CD4-positive, alpha-beta T cell (primary cell): ENCODE measurements at places on chromosomes 4 and X. TPM values are rescaled to one million over a fixed set of nuclear protein-coding genes. Genes with fewer than 3 reads are reported as not detected.
A peak's percentile ranks its signal among the peaks of the same experiment; 100 is the strongest.

ANKRD50 gene
- total RNA-seq = 0.36 TPM

ARHGEF38 gene
- total RNA-seq = not detected

FGF2 gene
- not detected for total RNA-seq

- H3K27me3 ChIP-seq = no peaks in the 10 kb centered on the region
- H3K27ac ChIP-seq = no peak overlapping the region
- no peak for DNase-seq
Measured at GRCh38 chrX:5549512-5549911, 679.2 kb downstream of the NLGN4X start.

- no peaks in the 10 kb centered on the region for H3K4me1 ChIP-seq
- no peak overlapping the region for H3K4me3 ChIP-seq
- no peaks in the 10 kb centered on the region for H3K36me3 ChIP-seq
- no peak for DNase-seq
- no peak overlapping the region for H3K27ac ChIP-seq
- no peaks in the 10 kb centered on the region for H3K27me3 ChIP-seq
Measured at GRCh38 chr4:180240670-180241069, 2002.5 kb upstream of the TENM3 start.

- no peak overlapping the region for H3K27ac ChIP-seq
- H3K36me3 ChIP-seq = no peaks in the 10 kb centered on the region
- H3K27me3 ChIP-seq = no peaks in the 10 kb centered on the region
- H3K4me1 ChIP-seq = peaks cover 5% of the 10 kb centered on the region
Measured at GRCh38 chrX:12901486-12901885, 4.9 kb upstream of the TLR8 start.

DNA sequence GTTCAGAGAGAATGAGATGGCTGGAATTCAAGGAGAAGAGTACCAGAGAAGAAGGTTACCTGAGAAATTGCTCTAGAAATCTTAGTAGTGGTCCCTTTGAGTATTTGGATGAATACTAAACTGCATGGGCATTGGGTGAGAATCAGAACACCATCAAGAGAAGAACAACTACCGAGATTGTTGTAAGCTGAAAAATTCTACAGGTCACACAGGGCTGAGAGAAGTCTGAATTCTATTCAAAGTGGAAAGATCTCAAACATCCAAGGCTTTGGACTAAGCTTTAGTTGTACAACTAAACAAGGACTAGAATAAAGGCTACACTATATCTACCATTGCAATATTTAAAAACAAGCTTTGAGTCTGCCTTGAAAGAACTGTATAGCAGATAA lies 40.8 kb downstream of the LRBA start:
- peaks cover 4% of the 10 kb centered on the region for H3K36me3 ChIP-seq
- H3K4me3 ChIP-seq = no peak overlapping the region
- no peaks in the 10 kb centered on the region for H3K27me3 ChIP-seq
- no peak for DNase-seq
- no peak overlapping the region for H3K27ac ChIP-seq

- H3K27ac ChIP-seq = peak overlapping the region; percentile 7
- H3K36me3 ChIP-seq = peaks cover 2% of the 10 kb centered on the region
- H3K27me3 ChIP-seq = no peaks in the 10 kb centered on the region
Measured at GRCh38 chrX:70455366-70456202, 10.9 kb downstream of the DLG3 start.

GRCh38 chrX:13933352-13933751 lies 96.3 kb downstream of the GEMIN8 start:
- H3K27ac ChIP-seq = no peak overlapping the region
- H3K4me3 ChIP-seq = no peak overlapping the region
- no peaks in the 10 kb centered on the region for H3K27me3 ChIP-seq
- H3K4me1 ChIP-seq = peaks cover 7% of the 10 kb centered on the region
- H3K36me3 ChIP-seq = no peaks in the 10 kb centered on the region

- no peak overlapping the region for H3K27ac ChIP-seq
- H3K4me1 ChIP-seq = no peaks in the 10 kb centered on the region
- DNase-seq = no peak
- no peak overlapping the region for H3K4me3 ChIP-seq
- H3K36me3 ChIP-seq = no peaks in the 10 kb centered on the region
Measured at GRCh38 chr4:175385797-175386196, 426.3 kb downstream of the GPM6A start.

GRCh38 chr4:175065228-175065627 lies 147.1 kb downstream of the ADAM29 start:
- H3K36me3 ChIP-seq = no peaks in the 10 kb centered on the region
- H3K27ac ChIP-seq = no peak overlapping the region
- no peak overlapping the region for H3K4me3 ChIP-seq

- no peak overlapping the region for H3K4me3 ChIP-seq
- no peak overlapping the region for H3K27ac ChIP-seq
- no peak for DNase-seq
Measured at GRCh38 chrX:115913575-115913974, 257.0 kb upstream of the AGTR2 start.
